Astrocyte of the hippocampus (primary cell): ENCODE measurements at places on chromosomes 1 and 21.

DNA sequence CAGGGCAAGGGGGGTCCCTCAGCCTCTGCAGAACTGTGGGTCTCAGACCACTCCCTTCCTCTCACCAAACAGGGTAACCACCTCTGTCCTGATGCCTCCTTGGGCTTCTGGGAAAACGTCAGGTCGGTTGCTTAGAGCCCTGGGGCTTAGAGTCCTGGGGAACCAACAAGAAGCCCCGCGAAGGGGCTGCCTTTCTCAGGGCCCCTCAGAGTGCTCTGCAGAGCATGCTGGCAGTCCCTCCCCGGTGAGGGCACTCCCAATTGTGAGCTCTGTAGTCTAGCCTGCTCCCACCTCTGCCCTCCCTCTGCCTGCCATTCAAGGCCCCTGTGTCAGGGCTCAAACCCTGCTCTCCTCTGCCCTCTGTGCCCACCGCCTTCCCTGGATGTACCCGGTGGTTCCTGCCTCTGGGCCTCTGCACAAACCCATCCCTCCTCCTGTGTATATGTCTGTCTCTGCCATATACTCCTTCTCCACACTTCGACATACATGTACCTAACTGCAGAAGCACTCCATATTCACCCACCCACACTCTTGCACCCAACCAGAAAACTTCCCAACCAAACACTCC is 92.3 kb downstream of the DMRTB1 start:
- no peak for DNase-seq

- DNase-seq: no peak
Measured at GRCh38 chr1:189658381-189658780, 819.3 kb downstream of the BRINP3 start.

DNA sequence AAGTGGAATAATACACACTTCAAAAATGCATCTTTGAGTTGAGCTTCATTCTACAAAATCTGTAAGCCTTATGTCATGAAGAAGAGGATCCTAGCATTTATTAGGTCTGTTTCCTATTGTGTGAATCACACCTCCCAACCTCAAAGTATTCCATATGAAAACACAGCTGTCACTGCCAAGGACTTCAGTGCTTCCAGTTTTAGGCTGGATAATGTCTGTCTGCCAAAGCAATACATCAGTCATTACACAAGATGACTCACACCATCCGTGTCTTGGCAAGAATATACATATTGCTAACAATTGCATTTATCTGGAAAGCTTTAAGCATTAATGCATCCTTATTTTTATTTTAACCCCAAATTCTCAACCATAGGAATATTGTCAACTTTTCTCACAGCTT is 125.7 kb upstream of the TMPRSS15 start:
- DNase-seq: peak; percentile 81

DNA sequence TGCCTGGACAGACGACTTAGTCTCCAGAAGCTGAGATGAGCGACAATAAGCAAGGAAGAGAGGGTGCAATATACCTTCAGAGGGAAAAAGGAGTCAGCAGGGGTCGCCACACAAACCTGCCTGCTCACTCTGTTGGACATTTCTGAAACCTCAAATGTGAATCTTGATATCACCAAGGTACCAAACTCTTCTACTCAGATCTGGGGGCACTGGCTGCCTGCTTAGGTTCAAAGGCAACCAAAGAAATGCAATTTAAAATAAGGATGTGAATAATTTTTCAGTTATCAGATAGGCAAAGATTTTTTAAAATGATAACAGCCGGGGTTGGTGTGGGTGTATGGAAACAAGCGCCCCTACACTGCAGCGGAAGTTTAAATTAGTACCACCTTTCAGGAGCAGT is 164.2 kb downstream of the HIVEP3 start:
- DNase-seq: no peak

DNA sequence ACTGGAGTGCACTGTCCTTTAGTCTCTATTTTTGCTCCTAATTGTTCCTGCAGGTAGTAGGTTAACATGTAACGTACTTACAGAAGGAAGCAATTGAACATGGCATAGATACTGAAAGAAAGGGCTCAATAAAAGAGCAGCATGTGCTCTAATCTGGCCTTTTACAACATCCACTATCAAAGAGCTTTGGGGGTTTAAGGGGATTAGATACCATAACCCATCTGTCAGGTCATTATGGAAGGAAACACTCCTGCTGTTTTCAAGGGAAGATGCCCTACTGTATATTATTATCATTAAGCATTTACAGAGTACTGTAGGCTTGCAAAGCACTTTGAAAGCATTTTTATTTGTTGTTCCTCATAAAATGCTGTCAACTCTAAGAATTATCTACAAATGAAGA is 152.8 kb downstream of the TTLL7 start:
- no peak for DNase-seq

- DNase-seq: no peak
Measured at GRCh38 chr1:167627865-167628641, 2.0 kb upstream of the RCSD1 start.

- peak; percentile 92 for DNase-seq
Measured at GRCh38 chr1:12208764-12209494, 20.9 kb upstream of the VPS13D start.

- peak; percentile 54 for DNase-seq
Measured at GRCh38 chr1:35876988-35877387, 6.0 kb upstream of the AGO1 start.
